ENCODE measurements at places on chromosomes 11 and 22. TPM values are rescaled to one million over a fixed set of nuclear protein-coding genes. Genes with fewer than 3 reads are reported as not detected.

DNA sequence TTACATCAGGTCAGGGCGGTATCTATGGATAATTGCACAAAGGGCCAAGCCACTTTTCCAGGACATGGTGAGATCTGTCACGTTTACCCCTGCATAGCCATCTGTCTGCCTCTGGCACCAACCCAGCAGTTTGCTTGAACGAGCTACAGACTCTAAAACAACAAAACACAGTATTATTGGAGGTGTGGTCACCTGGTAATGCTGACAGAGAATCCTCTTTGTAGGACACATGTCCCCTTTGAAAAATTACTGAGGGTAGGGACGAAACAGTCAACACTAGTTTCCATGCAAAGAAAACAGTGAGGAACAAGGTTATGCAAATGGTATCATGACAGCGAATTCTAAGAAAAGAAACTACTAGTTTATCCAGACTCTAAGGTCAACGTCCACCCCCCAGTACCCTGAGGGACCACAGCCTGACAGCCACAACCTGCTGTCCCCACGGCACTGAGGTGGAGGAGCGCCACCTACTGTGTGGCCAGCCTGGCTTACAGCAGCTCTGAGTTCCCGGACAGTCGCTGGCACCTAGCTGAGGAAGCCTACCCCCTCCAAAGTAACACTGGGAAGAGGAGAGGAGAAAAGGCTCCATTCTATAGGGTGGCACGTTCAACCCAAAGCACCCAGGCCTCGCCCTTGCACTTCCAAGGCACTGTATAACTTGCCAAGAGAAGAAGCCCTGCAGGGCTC is 117.4 kb upstream of the BID start:
- DNase-seq = no peak

Gene RTN4R
- 1.5 TPM for total RNA-seq

Gene WBP2NL
- not detected for total RNA-seq

Gene SCUBE2
- 3.3 TPM for total RNA-seq

GRCh38 chr22:48821727-48822126 is 1005.9 kb downstream of the BRD1 start:
- no peak for DNase-seq

Gene CLDN5
- total RNA-seq = not detected

GRCh38 chr22:20418211-20418788 is 19.3 kb downstream of the SCARF2 start:
- DNase-seq = peak; percentile 94

All from osteocyte (in vitro differentiated cells).